Retina (tissue), 1 donor: ENCODE measurements at places on chromosomes 1 and 21.

DNA sequence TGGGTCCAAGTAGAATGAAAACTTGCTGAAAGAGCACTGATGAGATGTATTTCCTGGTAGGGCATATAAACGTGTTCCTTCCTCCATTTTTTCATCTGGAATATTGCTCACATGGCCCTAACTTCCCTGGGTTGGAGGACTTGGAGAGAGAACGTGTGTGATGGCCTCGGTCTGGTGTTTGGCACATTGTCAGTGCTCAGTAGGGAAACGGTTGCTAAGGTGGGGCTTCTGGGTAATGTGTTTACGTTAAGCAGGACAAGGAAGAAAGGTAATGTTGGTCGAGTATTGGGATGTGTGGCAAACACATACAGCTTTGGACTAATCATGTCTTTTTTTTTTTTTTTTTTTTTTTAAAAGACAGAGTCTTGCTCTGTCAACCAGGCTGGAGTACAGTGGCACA, 6.2 kb downstream of the TTF2 start:
- no peak for DNase-seq

DNA sequence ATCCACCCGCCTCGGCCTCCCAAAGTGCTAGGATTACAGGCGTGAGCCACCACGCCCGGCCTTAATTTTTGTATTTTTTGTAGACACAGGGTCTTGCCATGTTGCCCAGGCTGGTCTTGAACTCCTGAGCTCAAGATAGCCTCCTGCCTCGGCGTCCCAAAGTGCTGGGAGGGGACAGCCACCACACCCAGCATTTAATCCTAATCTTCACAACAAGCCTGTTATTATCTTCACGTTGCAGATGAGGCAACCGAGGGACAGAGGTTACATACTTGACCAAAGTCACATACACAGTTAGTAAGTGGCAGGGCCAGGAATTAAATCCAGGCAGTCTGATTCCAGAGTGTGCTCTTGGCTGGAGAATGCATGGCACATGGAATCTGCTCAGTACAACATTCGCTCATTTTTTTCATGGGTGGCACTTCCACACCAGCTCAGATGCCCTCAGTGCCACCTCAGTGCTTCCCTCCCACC, 4.8 kb upstream of the GPR37L1 start:
- DNase-seq, result no peak

GRCh38 chr1:11778336-11778735, 16.3 kb downstream of the C1orf167 start:
- DNase-seq, result no peak

GRCh38 chr1:118291661-118292060, 106.6 kb upstream of the SPAG17 start:
- DNase-seq, result no peak

- no peak for DNase-seq
Observed at GRCh38 chr1:179047636-179047997, 21.9 kb downstream of the FAM20B start.

DNA sequence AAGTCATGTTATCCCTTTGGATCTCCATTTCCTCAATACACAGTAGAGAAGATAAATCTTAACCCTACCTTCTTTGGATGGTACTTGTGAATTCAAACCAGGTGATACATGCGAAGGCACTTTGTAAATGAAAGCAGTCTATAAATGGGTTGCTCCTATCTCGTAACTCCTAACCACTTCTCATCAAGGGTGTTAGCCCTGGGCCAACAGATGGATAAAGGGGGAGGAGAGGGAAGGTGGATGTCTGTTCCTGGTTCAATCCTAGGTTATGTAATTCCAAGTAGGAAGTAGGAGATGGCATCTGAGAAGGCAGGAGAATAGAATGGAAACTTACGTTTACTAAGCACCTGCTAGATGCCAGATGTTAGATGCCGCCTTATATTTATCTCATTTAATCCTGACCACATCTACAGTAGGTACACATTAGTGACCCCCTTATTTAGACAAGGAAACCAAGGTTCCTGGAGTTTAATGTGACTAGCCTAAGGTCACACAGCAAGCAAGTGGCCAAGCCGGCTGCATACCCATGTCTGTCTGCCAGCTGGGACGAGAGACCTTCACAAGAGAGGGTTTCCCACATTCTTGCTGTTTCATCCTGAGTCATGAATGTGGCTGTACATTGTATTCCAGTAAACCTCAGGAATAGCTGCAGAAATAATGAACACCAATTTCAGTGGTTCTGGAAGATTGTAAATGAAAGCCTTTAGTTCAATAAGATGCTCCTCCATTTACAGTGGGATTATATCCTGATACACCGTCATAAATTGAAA, 47.7 kb downstream of the ELAVL4 start:
- no peak for DNase-seq

GRCh38 chr1:28027660-28028059, 60.8 kb downstream of the EYA3 start:
- DNase-seq, result no peak

DNA sequence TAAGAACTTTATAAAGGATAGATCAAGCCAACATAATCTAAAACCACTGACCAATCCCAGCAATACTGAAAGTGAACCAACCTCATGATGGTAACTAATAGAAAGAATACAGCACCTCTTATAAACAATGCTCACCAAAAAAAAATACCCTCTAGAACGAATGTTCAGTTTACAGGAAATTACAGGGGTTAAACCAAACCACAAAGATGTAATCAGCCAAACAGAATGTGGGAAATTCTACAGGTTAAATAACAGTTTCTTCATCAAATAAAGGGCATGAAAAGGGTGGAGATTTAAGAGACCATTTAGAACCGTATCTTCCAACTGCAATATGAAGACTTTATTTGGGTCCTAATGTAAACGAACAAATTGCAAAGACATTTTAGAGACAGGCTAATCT, 30.4 kb downstream of the ARID4B start:
- DNase-seq, result no peak

GRCh38 chr1:6124746-6125365, 55.3 kb downstream of the CHD5 start:
- DNase-seq, result no peak

- DNase-seq, result no peak
Observed at GRCh38 chr1:9350013-9350908, 57.6 kb downstream of the SPSB1 start.
